ENCODE measurements at places on chromosomes 1 and 21. TPM values are rescaled to one million over a fixed set of nuclear protein-coding genes. Genes with fewer than 3 reads are reported as not detected.

Gene OR2T11
- total RNA-seq, result not detected

Gene PLCH2
- total RNA-seq, result 0.35 TPM

Gene YBX1
- 671 TPM for total RNA-seq

DNA sequence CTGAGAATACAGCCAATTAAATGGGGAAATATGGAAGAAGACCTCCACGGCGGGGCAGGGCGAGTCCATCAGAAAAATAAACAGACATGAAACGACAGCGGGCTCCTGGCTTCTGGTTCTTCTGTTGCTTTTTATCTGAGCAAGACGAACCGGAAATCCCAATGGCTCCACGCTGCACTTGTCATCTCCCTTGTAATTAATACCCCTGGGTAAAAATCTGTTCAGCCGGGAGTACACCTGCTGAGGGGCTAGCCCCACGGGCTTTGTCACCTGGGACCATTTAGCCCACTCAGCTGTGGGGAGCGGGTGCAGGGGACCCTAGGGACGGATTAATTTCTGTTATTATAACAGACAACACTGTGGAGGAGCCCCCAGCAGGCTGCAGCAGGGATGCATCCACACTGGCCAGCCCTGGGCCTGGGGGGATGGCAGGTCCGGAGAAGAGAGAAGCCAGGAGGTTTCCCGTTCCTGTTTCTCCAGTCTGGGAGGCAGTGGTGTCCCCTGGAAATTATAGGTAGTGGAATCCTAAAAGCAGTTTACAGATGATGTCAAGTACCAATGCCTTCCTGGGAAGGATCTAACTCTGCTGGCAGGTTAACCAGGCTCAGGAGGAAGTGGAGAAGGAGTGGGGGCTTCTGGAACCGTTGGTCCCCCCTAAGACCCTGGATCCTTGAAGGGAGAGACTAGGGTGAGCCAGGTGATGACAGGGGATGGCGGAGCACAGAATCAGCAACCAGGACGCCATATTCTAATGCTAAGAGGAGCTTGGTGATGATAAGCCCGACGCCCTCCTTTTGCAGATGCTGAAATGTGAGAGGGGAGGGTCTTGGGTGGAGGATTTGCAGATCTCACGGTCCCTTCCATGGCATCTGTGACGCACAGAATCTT, 566.1 kb downstream of the PTPRU start:
- no peak for DNase-seq

GRCh38 chr1:25642574-25643108, 26.1 kb downstream of the MAN1C1 start:
- peak; percentile 93 for DNase-seq

- peak; percentile 52 for DNase-seq
These were observed 17.8 kb upstream of the PGM1 start for GRCh38 chr1:63575340-63575826.

DNA sequence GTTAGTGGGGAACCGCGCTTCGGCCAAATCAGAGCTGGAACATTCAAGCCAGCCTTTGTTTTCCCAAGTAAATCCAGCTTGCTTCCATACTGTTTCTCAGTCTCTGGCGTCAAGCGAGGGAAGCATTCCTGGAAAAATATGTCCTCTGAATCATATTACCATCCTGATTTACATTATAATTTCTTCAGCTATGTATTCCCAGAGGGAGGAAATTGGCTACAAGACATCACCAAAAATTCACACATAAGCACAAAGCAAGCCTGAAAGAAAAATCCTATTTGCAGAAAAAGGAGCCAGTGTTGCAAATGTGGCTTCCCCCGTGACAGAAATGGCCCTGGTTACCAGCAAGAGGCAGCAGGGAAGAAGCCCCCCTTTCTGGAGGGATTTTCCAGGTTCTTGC, 233.3 kb downstream of the KCNJ6 start:
- peak; percentile 77 for DNase-seq

DNA sequence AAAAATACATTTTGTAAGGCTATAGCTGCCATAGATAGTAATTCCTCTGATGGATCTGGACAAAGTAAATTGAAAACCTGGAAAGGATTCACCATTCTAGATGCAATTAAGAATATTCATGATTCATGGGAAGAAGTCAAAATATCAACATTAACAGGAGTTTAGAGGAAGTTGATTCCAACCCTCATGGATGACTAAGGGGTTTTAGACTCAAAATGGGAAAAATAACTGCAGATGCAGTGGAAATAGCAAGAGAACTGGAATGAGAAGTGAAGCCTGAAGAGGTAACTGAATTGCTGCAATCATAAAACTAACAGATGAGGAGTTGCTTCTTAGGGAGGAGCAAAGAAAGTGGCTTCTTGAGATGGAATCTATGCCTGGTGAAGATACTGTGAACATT, 230.8 kb downstream of the KCTD3 start:
- DNase-seq, result no peak
